Activated naive CD4-positive, alpha-beta T cell treated with anti-CD3 and anti-CD28 coated beads for 36 hours (primary cell): ENCODE measurements at places on chromosomes 16 and 17. TPM values are rescaled to one million over a fixed set of nuclear protein-coding genes. Genes with fewer than 3 reads are reported as not detected.

GRCh38 chr16:7315813-7316212 is 16.8 kb upstream of the RBFOX1 start:
- no peak for DNase-seq

- no peak for DNase-seq
Observed at GRCh38 chr16:77469634-77470033, 34.8 kb upstream of the ADAMTS18 start.

DNA sequence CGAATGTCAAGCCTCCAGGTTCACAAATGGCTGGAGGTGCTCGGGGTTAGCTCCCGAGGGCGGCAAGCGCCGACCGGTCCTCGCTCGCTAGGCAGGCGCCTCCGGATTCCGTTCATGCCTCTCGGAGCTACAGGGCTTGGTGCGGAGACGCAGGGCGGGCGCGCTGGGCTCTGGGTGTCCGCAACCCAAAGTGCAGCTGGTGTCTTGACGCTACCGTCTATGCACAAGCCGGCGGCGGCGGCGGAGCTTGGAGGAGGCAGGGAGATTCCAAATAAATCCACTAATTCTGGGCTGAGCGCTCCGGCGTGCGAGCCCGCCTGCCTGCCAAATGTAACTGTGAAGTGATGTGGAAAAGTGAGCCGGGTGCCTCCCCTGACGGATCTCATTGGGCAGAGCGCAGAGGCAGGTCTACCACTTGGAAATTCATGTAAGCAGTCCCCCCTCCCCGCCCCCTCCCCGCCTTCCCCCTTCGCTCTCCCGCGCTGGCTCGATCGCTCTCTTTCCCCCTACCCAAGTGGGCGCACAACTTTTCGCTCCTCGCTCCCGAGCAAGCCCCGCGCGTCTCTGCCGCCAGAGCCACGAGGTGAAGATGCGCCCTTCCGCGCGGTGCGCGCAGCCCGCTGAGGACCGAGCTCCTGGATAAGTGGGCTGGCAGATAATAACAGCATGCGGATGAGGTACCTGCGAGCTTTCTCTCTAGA is at the start of gene CDH8:
TSS of gene CDH8 (minus strand) at position 338 of the 701 bp plus-strand sequence. CDS start 15,035 bp downstream, outside the sequence.
- no peak for DNase-seq

CLDN7 gene
- not detected for total RNA-seq
